ENCODE measurements at places on chromosomes 11 and 22.
A peak's percentile ranks its signal among the peaks of the same experiment; 100 is the strongest.

- no peak for DNase-seq
Measured at GRCh38 chr22:34973926-34974325, 92.0 kb upstream of the ISX start.

- no peak for DNase-seq
Measured at GRCh38 chr11:19378814-19379213, 138.1 kb upstream of the E2F8 start.

- DNase-seq, result no peak
Measured at GRCh38 chr11:34499719-34500500, 13.7 kb downstream of the ELF5 start.

DNA sequence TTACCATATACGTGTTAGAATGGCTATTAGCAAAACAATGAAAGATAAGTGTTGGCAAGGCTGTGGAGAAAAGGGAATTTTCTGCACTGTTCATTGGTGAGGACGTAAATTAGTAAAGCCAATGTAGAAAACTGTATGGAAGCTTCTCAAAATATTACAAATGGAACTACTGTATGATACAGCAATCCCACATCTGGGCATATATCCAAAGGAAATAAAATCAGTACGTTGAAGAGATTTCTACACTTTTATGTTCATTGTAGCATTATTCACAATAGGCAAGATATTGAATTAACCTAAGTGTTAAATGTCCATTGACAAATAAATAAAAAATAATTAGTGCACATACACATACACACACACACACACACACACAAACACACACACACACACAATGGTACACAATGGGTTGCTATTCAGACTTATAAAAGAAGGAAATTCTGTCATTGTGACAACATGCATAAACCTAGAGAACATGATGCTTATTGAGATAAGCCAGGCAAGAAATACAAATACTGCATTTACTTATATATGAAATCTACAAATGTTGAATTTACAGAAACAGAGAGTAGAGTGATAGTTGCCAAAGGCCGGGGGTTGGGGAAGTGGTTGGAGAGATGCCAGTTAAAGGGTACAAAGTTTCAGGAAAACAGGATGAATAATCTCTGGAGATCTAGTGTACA, 565.8 kb upstream of the LRRC4C start:
- DNase-seq, result no peak

DNA sequence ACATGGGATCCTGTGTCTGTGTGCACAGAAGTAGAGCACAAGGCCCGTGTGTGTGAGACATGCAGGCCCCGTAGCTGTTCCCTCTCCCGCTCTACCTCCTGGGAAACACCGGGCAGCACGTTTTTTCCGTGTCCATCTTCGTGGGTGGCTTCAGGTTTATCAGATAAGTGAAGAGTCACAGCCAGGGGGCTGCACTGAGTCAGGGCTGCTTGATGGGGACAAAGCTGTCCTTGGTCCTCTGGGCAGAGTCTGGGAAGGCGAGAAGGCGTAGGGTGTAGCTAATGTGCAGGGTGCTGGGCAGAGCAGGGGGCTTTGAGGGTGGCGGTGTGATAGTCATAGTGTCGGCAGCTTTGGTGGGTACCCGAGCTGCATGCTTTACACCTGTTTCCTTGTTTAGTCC, 23.7 kb downstream of the INCENP start:
- no peak for DNase-seq

DNA sequence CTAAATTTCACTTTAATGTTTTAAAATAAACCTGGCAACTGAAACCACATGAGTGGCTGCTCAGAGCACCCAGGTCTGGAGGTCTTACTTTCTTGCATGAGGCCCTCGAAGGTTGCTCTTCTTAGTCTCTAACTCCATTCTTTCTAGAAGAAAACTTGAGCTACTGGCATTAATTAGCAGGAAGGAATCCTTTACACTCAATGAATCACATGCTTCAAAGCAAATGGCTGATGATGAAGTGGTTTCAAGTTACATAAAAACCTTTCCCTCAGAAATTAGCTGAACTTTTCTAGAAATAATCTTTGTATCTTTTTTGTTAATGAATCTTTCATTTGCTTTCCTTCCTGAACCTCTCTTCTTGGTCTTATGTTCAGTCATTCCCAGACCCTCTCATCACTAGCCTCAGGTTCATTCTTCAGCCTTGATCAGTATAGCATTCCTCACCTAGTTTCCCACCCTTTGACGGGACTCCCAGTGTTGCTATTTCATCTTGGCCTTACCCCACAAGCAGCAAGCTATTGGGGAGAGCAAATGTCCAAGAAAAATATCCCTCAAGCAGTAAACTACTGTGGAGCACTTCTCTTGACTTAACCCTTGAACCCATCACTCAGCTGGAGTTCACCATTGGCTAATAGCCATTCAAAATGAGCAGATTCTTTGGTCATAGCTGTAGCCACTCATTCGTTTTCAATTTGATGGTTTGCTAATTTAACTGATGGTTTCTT, 75.1 kb downstream of the INSC start:
- DNase-seq, result no peak

DNA sequence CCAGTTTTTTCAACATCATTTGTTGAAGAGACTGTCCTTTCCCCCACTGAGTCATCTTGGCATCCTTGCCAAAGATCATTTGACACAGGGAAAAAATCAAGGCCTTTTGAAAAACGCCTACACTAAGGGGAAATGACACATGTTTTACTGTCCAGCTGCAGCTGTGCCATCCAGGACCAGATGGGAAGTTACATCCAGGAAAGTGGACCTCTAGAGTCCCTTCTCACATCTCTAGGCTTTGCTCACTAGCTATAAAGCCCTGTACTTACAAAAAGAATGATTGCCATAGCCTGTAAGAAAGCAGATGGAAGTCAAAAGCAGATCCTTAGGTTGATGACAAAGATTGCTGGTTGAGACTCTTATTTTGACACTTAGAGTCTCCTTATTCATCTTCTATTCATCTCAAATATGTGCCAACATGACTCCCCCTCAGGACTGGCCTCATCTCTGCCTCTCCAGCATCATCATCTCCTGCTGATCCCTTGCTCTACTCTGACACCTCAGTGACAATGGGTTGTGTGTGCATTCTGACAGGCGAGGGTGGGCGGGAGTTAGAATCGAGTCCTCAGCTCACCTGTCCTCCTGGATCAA, 22.8 kb downstream of the OSBP2 start:
- no peak for DNase-seq

DNA sequence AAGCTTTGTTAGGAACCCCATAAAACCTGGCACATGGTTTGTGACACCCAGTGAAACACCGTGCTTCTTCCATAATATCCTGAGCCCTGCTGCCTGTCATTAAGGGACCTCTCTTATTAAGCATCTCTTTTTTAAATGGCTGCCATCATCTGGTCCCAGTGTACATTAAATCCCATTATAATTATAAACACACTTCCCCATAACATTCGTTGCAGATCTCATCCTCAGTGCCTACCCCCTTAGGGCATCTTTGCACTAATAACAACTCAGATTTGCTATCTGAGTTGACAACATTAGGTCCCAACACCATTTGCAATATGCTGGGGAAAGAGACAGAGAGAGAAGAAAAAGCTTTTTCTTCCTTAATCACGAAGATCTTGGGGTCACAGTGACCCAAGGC, 4.7 kb upstream of the ZBTB16 start:
- no peak for DNase-seq

GRCh38 chr11:132312701-132313111, 942.3 kb downstream of the NTM start:
- no peak for DNase-seq

GRCh38 chr11:19592842-19593241, 119.8 kb upstream of the NAV2 start:
- DNase-seq, result no peak

- DNase-seq, result peak; percentile 63
Measured at GRCh38 chr22:38172832-38173640, 8.6 kb downstream of the PLA2G6 start.

GRCh38 chr11:79592406-79592805, 151.6 kb upstream of the TENM4 start:
- no peak for DNase-seq

- DNase-seq, result peak; percentile 70
Measured at GRCh38 chr11:64858467-64859263, 14.2 kb upstream of the CDC42BPG start.

DNA sequence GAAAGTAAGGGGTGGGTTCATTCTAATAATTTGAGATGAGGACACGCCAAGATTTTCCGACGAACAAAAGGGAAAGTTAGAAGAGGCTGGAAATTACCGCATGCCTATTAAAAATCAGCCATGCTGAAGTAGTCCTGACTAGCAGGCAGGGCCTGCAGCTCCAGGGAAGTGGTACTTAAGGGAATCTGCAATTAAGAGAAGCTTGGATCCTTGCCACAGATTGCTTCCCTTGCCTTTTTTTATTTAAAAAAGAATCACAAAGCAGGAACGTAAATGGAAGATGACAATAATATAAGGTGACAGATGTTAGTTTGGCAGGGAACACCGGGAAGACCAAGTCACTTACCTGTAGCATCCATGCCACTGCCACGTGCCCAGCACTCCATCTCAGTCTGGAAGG, 359.3 kb downstream of the CADM1 start:
- no peak for DNase-seq

- DNase-seq, result peak; percentile 22
Measured at GRCh38 chr11:57249384-57250319, 12.6 kb upstream of the APLNR start.

- no peak for DNase-seq
Measured at GRCh38 chr11:96311120-96311568, 31.9 kb downstream of the MAML2 start.

DNA sequence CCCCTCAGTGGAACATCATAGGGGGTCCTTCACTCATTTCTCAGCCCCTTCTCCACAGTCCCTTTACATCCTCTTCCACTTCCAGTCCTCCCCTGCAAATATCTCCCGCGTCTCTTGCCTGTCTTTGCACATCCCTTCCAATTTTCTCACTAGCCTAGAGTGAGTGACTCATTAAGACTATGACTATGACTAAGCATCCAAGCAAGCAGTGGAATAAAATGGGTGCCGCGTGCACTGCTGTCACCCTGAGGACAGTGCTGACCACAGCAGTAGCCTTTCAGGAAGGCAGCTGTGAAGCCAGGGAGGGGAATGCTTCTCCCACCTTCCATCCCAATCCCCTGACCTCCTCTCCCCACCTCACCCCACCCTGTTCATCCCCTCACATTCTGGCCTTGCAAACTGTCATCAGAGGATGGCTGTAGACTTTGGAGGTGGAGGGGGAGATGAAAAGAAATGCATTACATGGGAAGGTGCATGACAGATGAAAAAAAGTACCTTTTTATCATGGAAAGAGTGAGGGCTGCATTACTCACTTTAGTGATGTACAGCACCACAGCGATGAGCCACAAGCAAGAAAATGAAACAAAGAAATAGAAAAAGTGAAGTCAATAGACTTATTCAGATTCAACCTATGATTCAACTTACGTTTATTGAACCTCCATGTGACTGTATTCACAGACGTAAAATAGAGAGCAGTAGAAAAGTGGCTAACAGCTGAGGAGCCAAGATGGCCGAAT, 948.2 kb downstream of the NTM start:
- DNase-seq, result no peak

GRCh38 chr11:60169264-60169915, 13.5 kb downstream of the MS4A6A start:
- DNase-seq, result no peak

GRCh38 chr11:119167933-119168332, 592 bp upstream of the NLRX1 start:
- DNase-seq, result no peak

DNA sequence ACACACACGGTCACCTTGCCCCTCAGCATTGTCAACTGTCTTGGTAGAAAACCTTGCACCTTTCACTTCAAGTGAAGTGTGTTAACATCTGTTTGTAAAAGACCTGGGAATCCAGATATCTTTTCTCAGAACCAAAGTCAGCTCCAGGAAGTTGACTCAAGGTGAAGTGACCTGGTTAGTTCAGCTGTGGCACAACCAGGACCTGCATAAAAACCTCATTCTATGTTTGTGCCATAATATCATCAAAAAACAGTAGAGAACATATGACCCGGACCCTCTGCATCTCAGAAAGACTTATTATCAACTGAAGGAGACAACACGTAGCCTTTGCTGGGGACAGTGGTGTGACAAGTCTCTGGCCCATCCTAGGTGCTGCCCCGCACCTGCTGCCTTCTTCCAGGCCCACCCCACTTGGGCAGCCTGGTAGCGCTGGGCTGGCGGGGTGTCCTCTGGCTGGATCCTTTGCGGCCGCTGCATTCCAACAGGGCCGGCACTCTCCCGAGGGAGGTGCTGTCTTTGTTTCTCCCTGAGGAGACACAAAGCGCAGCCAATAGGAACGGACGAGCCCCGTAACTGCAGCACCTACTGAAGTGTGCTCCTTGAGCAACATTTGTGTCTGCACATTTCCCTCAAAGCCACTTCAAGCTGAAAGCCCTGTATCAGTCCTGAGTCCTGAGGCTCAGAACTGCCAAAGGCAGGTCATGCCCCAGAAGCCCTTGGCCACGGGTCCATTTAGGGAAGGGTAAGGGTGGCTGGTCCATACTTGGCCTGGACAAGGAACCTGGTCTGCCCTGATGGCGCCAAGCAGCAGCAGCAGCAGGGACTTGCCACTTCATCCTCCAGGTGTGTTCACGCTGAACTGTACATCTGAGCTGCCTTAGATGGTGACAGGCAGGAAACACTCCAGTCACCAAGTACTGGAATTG, 25.2 kb downstream of the LRRC74B start:
- DNase-seq, result no peak

GRCh38 chr11:74185695-74186094, 14.6 kb downstream of the PPME1 start:
- no peak for DNase-seq

GRCh38 chr11:69438286-69438920, 43.1 kb upstream of the LINC01488 start:
- DNase-seq, result no peak

DNA sequence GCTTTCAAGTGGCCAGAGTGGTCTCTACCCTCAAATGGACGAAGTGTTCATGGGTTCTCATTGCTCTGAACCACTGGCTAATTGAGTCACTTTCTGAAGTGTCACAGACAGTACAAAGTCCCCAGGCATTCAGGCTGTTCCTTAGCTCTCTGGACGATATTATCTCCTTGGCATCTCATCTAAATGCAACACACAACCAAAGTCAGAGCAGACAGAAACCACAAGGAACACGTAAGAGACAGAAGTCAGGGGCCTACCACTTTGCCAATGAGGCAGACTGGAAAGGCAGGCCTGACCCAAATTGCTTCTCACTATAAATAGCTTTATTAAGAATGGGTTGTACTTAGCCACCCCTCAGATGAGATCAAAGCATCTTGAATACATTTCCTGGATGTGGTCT, 29.0 kb upstream of the LDLRAD3 start:
- DNase-seq, result no peak
